Stimulated activated CD4-positive, alpha-beta T cell treated with anti-CD3 and anti-CD28 coated beads, Interleukin-15, amount 100 ng/mL, for 48 hours (primary cell): ENCODE measurements at places on chromosomes 5 and 9.

DNA sequence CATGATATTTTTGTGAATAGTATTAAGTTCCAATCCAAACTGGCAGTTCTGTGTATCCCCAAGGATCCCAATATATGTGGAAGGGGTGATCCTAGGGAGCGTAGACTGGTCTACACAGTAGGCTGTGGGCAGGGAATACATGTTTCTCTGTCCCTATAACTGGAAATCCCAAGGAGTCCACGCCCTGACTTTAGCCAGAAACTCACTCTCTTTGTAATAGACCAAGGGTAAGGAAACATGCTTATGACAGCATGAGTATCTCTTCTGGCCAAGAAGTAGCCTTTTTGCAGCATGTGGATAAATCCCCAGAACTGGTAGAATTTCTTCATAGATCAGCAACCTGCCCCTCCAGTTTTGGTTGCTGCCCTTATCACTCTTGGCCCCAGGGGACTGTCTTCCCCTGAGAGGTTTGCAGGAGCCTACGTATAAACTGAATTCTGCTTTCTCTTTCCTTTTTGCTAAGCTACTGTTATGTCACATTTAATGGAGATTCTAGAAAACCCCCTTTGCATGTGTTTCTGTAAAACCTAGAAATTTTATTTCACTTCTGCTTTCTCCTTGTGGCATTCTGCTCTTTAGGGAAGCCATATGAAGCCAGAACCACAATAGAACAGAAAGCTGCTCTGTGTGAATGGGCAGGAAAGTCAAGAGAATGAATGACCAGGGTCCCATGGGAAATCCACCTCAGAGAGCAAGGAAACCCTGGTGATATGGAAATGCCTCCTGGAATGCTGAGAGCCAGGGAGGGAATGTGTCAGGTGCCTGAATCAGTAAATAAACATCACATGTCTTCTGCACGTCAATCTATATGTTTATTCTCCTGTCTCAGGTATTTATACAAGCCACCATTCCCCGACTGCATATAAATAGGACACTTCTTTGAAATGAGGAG, 3.5 kb downstream of the IFNA2 start:
- DNase-seq = no peak

DNA sequence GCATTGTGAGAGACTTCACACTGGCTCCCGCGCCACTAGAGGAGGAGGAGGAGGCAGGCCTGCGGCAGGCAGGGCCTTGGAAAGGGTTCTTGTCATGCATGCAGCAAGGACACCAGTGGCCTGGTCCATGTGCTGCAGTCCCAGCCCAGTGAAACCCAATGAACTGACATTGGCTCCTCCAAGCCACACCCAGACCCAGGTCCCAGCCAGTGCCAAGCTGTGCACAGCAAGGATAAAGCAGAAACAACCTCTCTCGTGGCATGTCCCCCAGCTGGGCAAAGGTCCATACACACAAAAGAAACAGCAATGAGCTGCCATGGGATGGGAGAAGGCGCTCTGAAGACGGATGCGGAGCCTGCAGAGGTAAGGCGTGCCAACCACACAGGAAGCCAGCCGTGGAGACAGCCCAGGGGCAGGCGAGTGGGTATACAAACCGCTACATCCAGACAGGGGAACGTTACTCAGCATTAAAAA, 89.2 kb downstream of the SEMA4D start:
- peak; percentile 45 for DNase-seq

- DNase-seq = no peak
These were observed 292.1 kb downstream of the GADD45G start for GRCh38 chr9:89896806-89897340.

- DNase-seq = no peak
These were observed 1.1 kb downstream of the MTMR12 start for GRCh38 chr5:32311404-32312196.

- DNase-seq = no peak
These were observed 43.8 kb upstream of the PLEKHG4B start for GRCh38 chr5:48192-48591.

DNA sequence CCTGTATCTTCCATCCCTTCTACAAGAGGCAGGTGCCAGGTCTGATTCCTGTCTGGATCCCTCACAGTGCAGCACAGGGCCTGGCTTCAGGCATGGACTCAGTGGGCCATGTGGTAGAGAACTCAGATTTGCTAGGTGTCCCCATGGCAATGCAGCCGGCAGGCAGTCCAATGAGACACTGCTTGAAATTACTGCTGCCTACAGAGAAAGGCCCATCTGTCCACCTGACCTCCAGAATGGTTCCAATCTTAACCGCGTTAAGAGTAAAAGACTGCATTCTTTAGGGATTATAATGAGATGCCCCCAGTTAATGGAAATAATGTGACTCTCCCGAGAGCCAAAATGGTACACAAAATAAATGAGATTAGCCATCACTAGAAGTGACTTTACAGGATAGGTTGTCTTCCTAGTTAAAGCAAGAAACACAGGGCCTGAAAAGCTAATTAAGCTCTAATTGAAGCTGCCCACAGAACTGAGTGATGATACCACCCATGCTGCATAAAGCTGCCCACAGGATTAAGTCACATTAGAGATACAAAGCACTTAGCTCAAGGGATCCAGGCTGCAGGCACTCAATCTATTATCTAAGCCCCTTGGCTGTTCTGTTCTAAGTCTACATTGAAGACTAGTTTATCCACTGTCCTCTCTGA, 11.4 kb downstream of the FAM193B start:
- DNase-seq = no peak

- DNase-seq = no peak
These were observed 16.9 kb downstream of the C9orf85 start for GRCh38 chr9:71928376-71928775.

GRCh38 chr5:135843571-135844337, 9.3 kb downstream of the SLC25A48 start:
- DNase-seq = no peak

- no peak for DNase-seq
These were observed 396.3 kb downstream of the KDM4C start for GRCh38 chr9:7154003-7154619.

GRCh38 chr5:177350776-177351391, 584 bp downstream of the LMAN2 start:
- DNase-seq = no peak

- DNase-seq = no peak
These were observed 110.0 kb upstream of the TUT7 start for GRCh38 chr9:86464242-86464641.

- no peak for DNase-seq
These were observed 16.4 kb downstream of the RAB14 start for GRCh38 chr9:121185178-121185745.

GRCh38 chr5:72121052-72121779, 13.9 kb downstream of the MAP1B start:
- no peak for DNase-seq

DNA sequence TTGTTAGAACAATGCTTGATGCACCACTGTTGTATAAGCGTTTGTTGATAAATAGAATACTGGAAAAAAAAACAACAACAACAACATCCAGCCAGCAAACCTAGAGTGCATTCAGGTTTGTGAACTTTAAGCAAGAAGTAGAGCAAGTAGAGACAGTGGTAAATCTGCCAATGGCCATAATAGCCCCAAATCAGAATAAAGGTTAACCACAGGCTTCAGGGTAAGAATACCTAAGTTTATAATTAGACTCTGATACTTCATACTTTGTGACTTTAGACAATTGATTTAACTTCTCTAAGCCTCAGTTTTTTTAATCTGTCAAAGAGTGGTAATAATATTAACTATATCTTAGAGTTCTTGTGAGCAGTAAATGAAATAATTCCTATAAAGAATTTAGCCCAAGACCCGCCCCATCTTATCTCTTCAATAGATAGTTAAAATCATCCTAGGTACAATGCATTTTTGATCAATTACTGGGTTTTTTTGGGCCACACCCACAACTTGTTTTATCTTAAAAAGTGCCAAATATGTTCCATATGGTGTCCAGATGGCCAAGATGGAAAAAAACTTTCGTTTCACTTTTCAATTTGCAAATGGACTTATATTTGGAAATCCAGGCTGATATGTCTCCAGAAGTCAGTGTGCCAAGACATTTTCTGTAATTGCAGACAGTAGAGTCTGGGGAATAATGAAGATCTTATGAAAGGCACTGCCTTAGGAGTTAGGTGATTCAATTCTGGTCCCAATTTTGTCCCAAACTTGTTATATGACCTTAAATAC, 24.5 kb upstream of the DPYSL3 start:
- no peak for DNase-seq

DNA sequence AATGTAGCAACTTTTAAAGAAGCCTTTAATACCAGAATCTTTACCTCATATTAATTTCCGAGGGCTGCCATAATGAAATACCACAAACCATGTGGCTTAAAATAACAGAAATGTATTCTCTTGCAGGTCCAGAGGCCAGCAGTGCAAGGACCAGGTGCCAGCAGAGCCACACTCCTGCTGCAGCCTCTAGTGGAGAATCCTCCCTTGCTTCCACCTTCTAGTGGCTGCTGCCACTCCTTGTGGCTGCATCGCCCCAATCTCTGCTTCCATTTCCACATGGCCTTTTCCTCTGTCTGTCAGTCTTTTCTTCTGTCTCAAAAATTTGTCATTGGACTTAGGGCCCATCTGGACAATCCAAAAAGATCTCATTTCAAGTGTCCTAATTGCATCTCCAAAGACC, 401.5 kb downstream of the EFNA5 start:
- no peak for DNase-seq

- no peak for DNase-seq
These were observed 41.0 kb downstream of the KCNMB1 start for GRCh38 chr5:170348137-170348633.

DNA sequence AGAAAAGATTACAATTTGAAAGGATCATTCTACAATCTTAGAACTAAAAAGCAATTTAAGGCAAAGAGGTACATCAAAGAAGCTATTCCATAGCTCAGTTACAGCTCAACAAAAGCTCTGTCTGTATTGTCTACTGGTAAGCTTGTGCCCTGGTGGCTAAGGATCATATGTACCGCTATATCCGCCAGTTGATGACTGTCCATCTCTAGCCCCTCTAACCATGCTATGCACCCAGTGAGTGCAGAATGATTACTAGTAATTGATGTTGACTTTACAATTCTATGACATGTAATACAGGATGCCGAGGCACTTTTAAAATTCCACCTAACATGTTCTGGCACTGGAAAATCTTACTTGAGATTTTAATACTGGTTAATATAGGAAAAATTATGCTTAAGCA, 13.1 kb downstream of the LOX start:
- DNase-seq = no peak

DNA sequence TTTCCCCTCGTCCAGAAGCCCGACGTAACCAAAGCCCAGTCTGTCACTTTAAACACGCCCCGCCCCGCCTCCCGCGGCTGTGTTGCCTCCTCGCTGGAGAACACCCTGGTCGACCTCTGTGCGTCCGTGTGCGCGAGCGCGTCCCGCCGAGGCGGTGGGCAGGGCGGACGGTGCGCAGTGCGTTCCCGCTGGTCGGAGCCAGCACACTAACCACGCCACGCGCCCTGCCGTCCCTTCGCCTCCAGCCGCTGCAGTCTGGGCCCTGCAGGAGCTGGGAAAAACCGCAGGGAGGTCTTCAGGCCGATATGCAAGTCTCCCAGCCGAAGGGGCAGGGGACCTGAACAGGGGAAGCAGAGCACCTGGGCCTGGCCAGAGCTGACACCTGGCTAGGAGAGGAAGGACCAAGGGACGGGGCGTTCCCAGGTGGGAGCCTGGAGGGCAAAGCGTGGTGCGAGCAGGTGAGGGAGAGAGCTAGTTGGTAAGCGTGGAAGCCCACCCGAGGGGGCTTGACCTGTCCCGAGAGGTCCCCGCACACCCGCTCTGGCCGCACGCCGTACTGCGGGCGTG, 1.3 kb upstream of the PHPT1 start:
- peak; percentile 79 for DNase-seq

DNA sequence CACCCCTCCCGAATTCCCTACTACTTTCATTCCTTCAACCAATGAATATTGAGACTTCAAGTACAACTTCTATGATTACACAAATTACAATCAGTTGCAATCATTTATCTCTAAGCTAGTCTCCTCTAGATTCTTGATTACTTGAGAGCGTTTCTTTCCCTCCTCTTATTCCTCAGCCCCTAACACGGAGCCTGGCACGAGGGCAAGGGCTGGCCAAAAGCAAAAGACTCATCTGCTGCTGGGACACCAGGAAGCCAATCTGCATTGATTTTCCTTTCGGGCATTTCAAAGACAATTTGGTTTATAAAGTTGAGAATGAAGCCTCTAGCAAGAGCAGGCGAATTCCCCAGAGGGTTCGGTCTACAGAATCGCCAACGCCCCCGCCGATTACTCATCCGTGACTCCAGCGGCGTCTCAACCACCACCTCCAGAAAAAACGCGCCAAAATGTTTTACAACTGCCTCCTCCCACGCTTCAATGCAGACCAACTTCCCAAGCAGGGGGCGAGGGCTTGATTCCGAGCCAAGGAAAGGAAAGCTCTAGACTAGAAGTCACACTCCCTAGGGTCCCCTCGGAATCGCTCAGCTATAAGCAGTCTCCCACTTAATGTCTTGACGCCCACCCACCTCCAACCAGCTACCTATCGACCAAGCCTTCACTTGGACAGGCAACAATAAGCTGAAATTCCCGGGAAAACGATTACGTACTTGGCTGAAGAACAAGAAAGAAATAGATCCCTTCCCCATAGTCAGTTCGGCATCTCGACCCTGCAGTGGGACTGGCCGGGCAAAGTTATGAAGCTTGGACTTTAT, 1.5 kb downstream of the PCSK1 start:
- DNase-seq = peak; percentile 17

DNA sequence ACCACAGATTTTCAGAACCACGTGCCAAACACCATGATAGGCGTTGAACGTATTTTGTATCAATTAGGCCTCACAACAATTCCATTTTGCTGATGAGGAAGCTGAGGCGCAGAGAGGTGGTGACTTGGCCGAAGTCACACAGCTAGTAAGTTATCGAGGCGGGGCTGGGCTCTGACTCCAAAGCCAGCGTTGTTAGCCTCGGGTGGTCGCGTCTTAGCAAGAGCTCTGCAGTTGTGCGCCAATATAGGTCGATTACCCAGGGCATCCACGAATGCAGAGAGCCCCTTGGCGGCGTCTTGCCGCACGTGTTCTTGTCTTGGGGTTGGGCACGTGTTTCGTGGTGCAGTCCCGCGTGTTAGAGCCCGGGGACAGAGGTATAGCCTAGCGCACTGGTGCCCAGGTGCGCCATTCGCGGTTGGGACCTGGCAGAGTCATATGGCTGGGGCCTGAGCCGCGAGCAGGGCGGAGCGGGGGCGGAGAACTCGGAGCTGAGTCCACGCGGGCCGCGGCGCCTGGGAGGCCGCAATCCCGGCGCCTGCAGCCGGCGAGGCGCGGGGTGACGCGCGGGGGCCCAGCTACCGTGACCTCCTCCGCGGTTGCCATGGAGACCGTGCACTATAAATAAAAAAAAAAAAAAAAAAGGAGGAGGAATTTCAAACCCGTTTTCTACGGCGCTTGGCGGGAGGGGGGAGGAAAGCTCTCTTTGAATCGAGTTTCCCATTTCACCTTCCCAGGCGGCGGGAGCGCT, 62.3 kb downstream of the CXXC5 start:
- peak; percentile 25 for DNase-seq

- DNase-seq = no peak
These were observed 21.8 kb downstream of the TNIP1 start for GRCh38 chr5:151058891-151059489.
